Stimulated activated CD4-positive, alpha-beta T cell treated with anti-CD3 and anti-CD28 coated beads, TNF-alpha, amount 100 ng/mL, for 24 hours (primary cell): ENCODE measurements at places on chromosomes 6 and 20.

DNA sequence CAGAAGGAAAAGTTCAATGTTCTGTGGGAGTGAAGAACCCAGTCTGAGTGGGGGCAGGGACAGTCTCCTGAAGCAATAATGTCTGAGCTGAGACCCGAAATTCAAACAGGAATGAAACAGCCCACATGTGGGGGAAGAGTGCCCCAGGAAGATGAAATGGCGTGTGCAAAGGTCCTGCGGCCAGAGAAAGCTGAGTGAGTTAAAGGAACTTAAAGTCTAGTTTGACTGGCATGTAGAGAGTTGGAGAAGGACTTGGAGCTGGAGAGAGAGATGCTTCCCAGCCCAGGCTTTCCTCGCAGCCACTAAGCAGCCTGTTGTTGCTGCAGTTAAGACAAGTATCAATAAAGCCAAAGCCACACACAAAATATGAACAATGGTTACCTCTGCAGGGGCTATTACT is 38.0 kb upstream of the MDGA1 start:
- no peak for DNase-seq

GRCh38 chr6:168434505-168434904 is 6.5 kb upstream of the SMOC2 start:
- no peak for DNase-seq

GRCh38 chr6:140897349-140897748 is 1235.4 kb upstream of the GJE1 start:
- DNase-seq: no peak

- no peak for DNase-seq
Measured at GRCh38 chr20:32327087-32327681, 30.9 kb upstream of the ASXL1 start.

GRCh38 chr6:53894091-53894490 is 99.3 kb downstream of the LRRC1 start:
- DNase-seq: peak; percentile 5

DNA sequence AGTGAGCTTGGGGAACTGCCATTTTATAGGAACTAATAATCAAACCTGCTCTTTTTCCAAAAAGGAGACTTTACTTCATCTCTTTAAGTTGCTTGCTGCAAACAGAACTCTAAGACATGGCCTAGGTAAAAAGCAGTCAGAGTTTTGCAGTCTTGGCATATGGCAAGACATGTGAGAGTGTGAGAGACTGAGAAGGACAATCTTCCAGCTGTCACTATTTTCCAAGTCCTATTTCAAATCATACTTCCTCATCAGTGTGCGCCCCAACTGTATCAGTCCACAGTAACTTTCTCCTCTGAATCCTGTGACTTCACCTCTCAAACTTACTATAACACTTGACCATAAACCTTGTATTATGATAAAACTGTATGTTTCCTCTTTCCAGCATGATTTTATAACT is 10.4 kb downstream of the CALHM6 start:
- no peak for DNase-seq

DNA sequence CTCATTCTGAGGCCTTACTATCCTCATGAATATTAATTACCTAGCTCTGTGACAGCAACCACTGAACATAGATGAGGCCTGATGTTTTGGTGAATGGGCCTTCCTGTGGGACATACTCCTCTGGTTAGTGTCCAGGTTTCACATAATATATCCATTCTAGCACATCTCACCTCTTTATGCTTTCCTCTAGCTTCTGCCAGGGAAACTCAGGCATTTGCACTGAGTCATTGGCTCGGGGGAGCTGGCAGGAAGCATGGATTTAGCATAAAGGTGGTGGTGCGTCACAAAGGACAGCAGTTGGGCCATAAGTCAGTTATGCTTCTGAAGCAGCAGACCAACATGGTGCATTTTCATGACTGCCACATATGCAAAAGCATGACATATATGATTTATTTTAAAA is 37.5 kb upstream of the TMEM170B start:
- no peak for DNase-seq

DNA sequence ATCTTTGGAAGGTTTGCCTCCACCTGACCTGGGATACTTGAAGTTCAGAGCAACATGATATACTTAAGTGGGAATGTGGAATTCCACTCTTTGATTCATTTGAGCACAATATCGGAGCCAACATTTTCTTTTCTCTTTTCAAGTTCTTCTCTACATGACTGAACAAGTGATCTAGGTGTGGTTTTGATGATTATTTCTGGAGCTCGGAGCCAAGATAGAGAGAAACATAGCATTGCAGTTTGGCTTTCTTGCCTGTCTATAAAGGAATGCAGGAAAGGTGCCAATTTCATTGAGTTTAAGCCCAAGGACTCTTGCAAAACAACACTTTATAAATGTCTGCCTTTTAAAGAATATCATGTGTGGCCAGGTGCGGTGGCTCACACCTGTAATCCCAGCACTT is 124.2 kb upstream of the FAM83B start:
- DNase-seq: no peak

DNA sequence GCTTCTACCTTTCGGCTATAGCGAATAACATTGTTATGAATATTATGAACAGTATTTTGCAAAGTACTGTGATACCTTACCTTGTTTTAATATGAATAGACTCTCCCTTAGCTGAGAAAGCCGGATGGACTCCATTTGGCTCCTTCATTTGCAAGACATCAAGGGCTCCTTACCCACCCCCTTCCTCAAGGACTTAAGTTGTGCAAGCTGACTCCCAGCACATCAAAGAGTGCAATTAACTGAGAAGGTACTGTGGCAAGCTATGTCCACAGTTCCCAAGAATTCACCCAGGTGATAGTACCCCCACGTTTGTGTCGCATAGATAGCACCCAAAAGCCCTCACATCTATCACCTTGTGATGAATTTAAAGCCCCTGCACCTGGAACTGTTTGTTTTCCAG is 11.2 kb downstream of the CST5 start:
- no peak for DNase-seq

- DNase-seq: no peak
Measured at GRCh38 chr6:119280668-119281067, 68.9 kb downstream of the MAN1A1 start.

DNA sequence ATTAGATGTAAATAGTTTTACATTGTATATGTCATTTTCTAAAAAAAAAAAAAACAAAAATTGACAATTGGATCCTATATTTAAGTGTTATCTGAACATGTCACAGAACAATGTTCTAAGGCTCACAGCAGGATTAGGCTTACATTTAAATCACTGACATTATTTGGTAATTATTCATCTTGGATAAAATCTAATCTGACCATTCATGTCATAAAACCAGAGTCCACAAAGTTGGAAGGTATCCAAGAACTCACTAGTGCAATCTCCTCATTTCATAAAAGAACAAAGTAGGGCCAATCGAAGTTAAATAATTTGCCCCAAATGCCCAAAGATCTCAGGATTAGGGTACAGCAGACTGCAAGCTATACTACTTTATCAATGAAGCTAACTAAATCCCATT is 73.0 kb downstream of the PDSS2 start:
- DNase-seq: no peak

DNA sequence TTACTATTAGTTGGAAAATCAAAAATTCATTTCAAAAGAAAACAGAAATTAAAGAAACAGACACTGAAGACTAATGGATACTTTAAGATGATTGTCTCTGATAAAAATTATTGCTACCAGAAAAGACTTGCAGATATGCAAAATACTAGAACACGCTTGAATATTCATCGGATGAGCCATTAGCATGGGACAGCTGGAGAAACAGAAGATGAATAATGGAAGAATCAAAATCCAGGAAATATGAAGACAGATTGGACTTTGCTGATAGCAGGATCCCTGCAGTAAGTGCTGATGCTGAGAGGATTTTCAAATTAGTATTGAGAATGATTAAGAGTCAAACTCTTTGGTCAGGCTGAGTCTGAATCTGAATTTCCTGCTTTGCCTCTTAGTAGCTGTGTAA is 169.4 kb downstream of the EYS start:
- no peak for DNase-seq

GRCh38 chr6:26170181-26170580 is 83.0 kb downstream of the HFE start:
- DNase-seq: no peak

DNA sequence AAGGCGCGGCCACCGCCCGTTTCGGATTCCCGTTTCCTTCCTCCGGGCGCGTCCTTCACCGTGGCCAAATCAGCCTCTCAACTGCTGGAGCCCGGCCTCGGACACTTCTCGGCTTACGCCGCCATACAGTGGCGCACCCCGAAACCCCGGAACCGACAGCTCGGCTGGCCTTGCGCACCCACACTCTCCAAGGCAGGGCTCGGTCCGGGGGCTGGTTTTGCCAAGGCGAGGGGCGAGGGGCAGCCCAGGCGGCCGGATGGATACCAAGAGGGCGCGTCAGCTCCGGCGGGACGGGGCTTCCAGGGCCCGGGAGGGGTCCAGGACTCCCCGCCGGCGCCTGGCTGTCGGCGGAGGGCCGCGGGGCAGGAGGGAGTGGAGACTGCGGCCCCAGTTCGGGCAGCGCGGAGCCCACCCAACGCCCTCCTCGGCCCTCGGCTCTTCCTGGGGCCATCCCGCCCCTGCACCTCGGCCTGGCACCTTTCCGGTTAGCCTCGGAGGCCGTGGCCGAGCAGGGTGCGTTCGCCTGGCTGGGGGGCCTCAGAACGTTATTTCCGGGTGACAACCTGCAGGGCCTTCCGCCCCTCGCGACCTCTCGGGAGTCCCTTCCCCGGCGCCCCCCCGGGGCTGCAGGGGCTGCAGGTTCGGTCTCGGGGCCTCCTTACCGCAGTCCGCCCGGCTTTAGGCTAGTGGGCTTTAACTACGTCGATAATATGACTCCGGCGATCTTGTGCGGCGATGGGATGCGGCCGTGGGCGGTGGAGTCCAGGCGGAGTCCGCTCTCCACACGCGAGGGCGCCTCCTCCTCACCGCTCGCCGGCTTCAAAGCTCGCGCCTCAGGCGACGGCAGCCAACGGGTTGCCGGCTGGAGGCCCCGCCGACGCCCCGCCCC is 697 bp upstream of the CEP43 start:
- no peak for DNase-seq

DNA sequence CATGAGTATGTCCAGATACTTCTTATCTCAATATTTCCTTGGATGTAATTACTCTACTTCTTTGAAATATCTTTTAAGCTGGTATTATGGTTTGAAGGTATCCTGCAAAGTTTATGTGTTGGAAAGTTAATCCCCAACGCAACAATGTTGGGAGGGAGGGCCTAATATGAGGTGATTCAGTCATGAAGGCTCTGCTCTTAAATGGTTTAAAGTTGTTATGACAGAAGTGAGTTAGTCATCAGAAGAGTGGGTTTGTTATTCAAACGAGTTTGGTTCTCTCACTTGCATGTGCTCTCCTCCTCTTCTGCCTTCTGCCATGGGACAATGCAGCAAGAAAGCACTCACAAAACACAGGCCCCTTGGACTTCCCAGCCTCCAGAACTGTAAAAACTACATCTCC is 176.3 kb downstream of the KCNQ5 start:
- no peak for DNase-seq

DNA sequence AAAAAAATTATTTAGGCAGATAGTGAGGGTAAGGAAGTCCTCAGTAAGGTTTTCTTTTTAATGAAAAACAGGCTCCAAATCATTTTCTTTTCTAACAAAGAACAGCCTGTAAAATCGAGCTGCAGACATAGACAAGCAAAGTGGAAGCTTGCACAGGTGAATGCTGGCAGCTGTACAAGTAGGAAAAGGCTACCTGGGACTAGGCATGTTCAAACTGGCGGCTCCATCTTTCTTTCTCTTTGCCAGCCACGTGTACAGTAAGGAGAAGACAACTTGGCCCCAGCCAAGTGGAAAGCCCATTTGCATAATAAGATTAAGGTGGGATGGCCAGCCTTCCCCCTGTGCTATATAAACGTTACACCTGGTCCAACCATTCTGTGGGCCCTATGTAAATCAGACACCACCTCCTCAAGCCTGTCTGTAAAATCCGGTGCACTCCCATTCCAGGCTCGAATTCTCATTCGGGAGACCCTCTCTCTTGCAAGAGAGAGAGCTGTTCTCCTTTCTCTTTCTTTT is 27.0 kb upstream of the SLC2A12 start:
- no peak for DNase-seq

- DNase-seq: no peak
Measured at GRCh38 chr6:116836606-116837342, 7.9 kb upstream of the GPRC6A start.

DNA sequence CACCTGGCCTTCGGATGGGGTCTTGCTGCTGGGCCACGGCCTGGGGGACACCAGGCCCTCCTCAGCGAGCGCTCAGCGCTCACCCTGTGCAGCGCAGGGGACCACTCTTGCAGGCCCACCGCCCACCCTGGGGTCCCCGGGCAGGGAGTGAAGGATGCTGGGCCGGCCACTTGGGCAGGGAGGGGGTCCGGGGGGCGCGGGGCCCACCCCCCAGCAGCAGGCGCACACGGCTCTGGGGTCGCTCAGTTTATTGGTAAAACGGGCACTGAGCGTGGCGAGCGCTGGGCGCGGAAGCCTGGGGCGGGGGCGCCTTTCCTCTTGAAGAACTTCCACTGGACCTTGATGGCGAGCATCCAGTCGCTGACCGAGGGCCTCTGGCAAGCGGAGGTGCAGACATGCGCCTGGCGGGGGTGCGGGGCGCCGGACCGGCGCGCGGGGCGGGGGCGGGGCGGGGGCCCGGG is 11.1 kb downstream of the EEF1A2 start:
- no peak for DNase-seq

GRCh38 chr6:17233531-17233930 is 47.6 kb upstream of the RBM24 start:
- DNase-seq: no peak

DNA sequence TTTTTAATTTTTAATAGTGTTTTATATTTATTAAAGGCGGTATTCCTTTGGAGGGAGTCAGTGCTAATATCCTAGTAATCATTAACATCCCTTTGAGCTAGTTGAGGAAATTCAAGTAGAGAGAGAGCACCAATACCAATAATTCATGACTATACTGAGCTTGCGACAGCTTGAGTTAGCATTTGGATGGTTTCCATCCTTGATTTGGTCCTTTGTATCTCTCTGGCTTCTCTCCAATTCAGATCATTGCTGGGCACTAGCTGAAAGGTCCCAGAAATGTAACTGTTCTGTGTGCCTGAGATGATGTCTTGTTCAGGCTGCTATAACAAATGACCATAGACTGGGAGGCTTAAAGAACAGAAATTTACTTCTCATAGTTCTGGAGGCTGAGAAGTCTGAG is 77.0 kb downstream of the RNF144B start:
- DNase-seq: no peak

DNA sequence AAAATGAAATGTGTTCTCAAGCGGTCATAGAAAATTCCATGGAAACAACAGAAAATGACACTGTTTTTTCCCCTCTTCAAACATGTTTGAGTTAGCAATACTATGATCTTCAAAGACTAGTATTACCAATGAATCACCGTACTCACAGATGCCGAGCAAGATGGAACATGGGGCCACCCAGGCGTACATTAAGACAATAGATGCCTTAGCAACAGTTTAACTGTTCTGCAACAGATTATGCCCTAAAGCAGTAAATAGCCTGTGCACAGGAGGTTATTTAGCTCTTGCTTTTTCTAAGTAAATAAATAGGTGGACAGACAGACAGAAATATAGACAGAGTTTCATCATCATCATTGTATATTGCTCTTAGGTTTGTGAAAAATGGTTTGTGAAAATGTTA is 284.0 kb upstream of the DEFB112 start:
- no peak for DNase-seq

GRCh38 chr6:39493174-39493573 is 170.7 kb upstream of the KCNK16 start:
- DNase-seq: no peak
